Fibroblast of skin of right quadriceps (primary cell): ENCODE measurements at places on chromosomes 3 and 15.

DNA sequence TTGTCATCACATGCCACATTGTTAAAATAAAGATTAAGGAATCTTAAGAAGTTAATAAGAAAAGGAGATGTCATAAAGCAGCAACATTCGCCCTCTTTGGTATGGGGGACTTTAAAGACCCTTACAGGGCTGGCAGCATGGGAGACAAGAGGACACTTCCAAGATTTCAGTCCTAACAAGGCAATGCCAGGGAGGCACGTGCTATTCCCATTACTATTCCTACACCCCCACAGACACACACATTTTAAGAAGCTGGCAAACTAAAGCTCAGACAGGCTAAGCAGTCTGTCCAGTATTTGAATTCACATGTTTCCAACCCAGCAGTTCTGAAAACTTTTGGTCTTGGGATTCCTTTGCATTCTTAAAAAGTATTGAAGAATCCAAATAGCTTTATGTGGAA lies 80.8 kb downstream of the WDR49 start:
- DNase-seq: no peak

- no peak for DNase-seq
Measured at GRCh38 chr3:49098910-49099630, 5.2 kb upstream of the QRICH1 start.

DNA sequence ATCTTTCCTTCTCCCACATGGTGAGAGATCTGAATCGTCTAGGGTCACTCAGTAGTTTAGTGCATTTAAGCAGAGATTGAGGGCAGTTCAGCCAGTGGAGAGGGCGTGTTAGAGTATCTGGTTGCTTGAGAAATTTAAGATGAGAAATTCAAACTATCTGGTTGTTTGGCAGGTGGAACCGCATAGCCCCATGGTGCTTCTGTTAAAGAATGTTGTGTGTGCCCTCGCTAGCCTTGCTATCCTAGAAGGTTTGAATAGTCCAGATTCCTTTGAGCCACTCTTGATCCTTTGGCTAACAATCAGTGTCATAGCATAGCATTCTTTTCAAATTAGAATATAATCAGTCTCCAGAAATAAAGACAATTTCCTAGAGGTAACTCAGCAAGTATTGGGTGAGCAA lies 32.1 kb downstream of the ABHD17C start:
- peak; percentile 31 for DNase-seq

- DNase-seq: no peak
Measured at GRCh38 chr15:82540984-82541431, 751 bp upstream of the RPS17 start.

DNA sequence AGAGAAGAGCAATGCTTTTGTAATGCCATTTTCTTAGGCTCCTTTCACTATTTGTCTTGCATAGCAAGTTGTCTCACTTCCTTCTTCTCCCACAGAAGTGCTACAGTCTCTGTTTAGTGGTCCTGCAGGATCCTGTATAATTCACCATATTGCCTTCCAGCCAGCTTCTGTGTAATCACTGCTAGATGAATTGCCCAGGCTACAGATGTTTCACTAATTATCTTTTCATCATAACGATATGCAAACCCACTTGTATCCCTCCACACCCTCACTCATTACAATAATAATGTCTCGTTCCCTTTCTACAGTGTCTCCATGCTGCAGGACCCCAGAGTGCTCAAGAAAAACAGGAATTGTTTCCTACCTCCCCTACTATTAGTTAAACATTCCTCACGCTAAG lies 402.9 kb downstream of the TBL1XR1 start:
- DNase-seq: no peak

GRCh38 chr3:45881078-45882022 lies 5.0 kb upstream of the CCR9 start:
- DNase-seq: no peak

DNA sequence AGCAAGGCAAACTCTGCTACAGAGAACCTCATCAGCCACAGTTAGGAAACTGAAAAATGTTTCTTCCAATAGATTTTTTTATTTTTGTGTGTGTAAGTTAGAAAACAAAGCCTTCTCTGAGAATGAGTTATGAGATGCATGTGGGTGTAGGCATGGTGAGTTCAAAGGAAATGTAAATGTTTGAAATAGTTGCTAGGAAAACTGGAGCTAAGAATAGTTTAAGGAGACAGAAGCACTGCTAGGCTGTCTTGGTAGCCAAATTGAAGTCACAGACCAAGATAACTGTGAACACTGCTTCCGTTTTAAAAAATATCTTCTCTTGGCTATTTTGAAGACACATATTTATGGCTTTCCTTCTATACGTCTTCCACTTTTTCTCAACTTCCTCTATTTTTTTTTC lies 1501.2 kb upstream of the CADM2 start:
- DNase-seq: peak; percentile 0

DNA sequence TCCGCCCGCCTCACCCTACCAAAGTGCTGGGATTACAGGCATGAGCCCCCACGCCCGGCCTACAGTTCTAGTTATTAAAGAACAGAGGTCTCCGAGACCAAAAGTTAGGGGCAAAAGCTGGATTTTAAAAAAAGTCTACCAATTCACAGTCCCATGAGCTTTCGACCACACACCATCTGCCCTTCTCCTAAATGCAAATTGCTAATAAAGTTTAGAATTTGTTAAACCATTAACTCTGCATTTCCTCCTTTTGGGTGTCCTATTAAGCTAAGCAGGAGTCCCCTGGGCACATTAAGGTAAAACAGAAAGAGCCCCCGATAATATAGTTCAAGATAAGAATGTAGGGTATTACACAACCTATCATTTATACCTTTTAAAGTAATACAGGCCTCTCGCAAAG lies 322.7 kb downstream of the FOXP1 start:
- DNase-seq: no peak

- DNase-seq: no peak
Measured at GRCh38 chr15:93428150-93428549, 339.1 kb upstream of the RGMA start.

DNA sequence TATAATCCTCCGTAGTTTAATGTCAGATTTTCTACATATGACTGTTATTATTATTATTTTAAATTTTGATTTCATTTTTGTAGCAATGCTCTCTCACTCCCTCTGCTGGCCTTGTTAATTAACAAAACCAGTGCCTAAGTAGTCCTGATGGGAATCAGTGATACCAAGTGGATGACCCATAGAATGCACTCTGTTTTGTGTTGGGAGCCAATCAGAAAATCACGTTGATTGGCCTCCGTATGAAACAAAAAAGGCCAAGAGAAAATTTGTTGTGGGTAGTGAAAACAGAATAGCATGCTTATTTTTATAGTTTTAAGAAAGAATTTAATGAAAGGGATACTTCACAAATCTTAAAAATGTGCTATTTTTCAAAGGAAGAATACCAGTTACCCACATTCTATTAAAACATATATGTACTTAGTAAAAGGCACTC lies 34.4 kb upstream of the MEIS2 start:
- DNase-seq: peak; percentile 42

DNA sequence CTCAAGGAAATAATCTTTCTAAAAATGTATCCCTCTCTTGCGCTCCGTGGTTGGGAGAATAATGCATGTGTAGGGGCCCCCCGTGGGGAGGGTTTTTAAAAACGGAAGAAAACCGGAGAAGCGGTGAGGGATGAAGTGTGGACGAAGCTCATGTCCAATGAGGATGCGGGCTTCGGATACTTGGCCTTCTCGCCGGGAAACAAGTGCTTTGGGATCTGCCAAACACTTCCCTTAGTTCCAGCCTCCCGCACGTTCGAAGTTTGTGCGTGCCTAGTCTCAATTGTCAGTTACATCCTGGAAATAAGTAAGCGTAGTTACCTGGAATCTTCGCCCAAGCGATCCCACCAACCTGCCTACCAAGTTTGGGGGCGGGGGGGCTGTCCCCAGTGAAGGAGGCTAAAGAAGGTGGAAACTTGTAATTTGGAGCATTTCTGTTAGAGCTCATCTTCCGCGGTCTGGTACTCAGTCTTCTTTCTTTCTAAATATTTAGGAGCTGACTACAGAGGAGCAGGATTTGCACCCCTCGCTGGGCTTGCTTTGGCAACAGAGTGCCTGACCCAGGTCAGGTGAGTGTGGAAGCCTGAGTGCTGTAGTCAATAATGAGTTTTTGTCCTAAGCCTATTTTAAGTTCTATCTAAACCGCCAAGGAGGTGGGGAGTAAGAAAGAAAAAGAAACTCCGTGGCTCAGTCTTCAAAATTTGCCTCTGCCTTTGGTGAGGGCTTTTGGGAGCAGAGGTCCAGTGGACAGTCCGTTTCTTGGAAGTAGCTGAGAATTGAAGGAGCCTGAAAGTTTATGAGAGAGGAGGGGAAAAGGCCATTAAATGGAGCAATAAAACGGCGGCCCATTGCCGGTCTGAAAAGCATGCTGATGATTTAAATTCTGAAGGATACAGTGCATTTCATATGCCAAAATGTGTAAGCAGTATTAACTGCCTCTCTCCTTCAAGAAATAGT lies 1.1 kb downstream of the ITPR1 start:
- DNase-seq: peak; percentile 7

GRCh38 chr3:169894110-169894509 lies 17.3 kb upstream of the SAMD7 start:
- DNase-seq: no peak

DNA sequence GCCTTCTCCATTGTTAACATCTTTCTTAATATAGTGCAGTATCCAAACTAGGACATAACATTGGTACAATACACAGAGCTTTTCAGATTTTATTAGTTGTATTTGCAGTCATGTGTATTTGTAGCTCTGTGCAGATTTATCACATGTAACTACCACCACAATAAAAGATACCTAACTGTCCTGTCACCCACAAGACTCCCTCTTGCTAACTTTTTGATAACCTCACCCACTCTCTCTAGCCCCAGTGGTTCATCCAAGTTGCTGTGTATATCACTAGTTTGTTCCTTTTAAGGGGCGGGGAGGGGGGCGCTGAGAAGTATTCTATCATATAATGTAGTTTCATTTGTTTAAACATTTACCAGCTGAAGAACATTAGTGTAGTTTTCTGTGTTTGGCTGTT lies 46.1 kb downstream of the PIAS1 start:
- DNase-seq: no peak

DNA sequence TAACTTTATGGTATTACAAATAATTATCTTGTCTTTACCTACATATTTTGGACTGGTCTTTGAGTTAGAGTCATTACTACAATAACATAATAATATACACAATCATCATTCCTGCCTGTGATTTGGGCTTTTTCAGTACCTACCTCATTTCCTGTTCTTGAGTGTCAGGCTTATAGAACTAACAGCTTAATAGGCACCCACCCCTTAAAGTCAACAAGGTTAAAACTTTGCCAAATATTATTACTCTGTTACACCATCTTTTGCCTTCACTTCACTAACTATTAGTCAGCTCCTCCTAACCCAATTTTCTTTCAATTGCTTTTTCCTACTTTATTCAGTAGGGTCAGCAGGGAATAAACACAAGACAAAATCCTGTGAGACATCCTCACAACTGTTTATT lies 488.7 kb upstream of the AGTR1 start:
- DNase-seq: no peak

DNA sequence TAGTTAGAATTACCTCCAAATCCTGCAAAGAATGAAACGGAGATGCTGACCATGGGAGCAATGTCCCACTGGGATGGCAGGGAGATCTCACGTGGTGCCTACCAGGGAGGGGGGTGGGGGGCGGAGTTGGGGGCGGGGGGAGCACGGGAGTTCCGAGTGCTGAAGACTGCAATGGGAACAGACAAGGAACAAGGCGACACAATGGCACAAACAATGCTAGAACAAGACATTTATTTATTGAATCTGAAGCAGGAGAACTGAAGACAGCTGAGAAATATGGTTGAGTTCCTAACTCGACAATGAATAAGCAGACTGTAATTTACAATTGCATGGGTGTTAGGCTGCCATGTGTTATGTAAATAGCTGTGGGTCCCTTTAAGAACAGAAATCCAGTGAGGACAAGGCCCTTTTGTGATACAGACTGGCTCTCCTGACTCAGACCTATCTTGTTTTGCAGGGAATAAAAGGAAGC lies 91.2 kb downstream of the AQP9 start:
- DNase-seq: peak; percentile 34

DNA sequence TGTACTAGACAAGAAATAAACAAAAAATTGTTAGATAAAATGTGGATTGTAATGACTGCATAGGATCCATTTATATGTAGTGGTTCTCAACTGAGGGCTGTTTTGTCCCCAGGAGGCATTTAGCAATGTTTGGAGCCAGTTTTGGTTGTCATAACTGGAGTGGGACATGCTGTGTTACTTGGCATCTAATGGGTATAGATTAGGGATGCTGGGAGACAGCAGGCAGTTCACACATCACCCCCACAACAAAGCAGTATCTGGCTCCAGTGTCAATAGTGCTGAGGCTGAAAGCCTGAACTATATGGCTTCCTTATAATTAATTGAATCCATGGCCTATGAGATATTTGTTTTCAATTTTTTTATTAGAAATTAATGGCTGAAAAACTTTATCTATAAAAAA lies 72.0 kb upstream of the SAMMSON start:
- DNase-seq: no peak

DNA sequence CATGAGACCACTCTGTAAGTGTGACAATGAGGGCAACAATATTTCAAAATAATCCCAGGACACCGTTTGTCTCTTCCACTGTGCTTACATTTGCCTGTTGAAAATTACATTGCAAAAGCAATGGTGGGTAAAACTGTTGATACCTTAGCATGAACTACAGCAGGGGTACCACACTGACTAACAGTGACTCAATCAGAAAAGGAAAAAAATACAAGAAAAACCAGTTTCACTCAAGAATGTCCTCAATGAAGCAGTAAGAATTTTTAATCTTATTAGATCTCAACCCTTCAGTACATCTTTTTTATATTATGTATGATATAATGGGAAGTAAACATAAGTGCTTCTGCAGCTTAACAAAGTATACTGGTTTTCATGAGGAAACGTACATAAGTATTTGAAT lies 1.6 kb upstream of the CCDC54 start:
- DNase-seq: no peak

DNA sequence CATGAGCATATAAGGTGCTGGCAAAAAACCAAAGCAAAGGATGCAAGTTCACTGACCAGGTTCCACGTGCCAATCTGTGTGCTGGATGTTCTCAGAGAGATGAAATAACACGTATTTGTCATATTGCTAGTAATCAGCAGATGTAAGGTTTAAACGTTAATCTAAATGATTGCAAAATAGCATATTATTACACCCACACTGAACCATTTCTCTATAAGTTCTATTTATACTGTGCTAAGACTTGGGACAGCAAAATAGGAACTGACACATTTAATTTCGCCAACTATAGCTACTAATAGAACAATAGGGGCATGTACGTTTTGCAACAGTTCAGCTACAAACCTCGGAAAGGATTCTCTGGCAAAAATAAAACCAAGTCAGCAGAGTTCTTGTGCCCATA lies 350.3 kb upstream of the ZNF385D start:
- DNase-seq: no peak

DNA sequence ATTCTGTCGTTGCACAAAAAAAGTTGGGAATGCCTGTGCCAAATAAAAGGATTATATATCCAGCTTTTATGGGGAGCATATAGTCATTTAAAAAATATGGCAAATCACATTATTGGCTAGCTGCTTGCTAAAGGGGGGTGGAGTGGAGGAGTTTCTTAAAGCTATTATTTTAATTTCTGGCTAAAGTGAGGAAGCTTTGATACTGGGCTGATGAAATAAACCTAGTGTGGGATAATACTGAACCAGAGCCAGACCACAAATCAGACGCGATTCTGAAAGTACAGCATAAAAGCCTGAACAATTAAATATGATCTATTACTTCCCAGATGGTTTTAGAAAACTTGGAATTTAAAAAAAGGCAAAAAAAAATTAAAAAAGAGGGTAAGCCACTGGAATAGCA lies 14.4 kb downstream of the POLR2M start:
- peak; percentile 79 for DNase-seq

GRCh38 chr3:4997946-4998345 lies 18.7 kb downstream of the BHLHE40 start:
- no peak for DNase-seq
